ENCODE measurements at places on chromosomes 2 and 18.

GRCh38 chr2:172680436-172681068 lies 55.1 kb upstream of the RAPGEF4 start:
- DNase-seq = no peak

DNA sequence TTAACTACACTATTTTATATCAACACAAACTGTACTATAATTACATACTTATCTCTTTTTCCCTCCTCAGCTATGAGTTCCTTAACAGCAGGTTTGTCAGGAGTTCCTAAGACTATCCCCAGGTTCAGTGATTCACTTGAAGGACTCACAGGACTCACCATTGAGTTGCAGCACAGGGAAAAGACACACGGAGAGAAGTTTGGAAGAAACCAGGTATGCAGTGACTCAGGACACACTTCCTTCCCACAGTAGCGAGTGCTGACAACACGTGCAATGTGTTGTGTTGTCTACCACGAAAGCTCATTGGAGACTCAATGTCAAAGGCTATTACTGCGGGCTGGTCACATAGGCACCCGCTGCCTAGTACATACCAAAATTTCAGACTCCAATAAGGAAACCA lies 32.0 kb downstream of the MGAT4A start:
- DNase-seq = no peak

- no peak for DNase-seq
Observed at GRCh38 chr2:214379227-214379626, 31.6 kb upstream of the VWC2L start.

DNA sequence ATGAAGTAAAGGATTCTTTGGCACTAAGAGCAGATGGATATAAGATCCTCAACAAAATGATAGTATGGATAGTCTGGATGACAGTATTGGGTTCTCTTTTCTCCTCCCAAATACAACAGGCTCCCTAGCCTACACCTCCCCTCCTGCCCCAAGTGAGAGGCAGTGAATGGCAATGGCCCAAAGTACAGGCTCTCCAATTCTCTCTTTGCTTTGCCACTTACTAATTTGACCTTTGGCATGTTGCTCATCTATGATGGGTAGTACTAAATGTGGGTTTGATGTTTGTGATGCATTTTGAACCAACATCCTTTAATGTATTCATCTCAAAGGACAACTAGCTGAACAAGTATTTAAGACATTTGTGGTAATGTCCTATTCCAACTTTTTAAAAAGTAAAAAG lies 65.9 kb downstream of the EIF5B start:
- no peak for DNase-seq

- DNase-seq = no peak
Observed at GRCh38 chr18:7575465-7576028, 8.4 kb downstream of the PTPRM start.

DNA sequence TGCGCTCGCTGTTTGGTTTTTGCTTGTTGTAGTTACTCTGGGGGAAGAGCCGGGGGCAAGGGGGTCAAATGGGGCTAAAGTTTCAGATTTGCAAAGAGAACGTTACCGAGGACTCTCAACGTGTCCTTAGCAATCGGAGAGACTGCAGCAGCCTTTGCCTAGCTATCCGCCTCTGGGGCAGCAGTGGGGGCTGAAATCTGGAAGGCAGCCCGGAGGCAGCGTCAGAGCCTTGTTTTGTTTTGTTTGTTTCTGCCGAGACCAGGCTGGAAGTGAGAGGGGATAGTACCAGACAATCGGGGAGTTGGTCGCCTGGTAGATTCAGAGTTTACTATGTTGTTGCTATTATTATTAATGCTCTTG lies 1.2 kb downstream of the CDH20 start:
- DNase-seq = no peak

- DNase-seq = no peak
Observed at GRCh38 chr2:29518646-29519337, 402.6 kb downstream of the ALK start.

GRCh38 chr2:203690441-203691047 lies 15.9 kb upstream of the CD28 start:
- DNase-seq = no peak

DNA sequence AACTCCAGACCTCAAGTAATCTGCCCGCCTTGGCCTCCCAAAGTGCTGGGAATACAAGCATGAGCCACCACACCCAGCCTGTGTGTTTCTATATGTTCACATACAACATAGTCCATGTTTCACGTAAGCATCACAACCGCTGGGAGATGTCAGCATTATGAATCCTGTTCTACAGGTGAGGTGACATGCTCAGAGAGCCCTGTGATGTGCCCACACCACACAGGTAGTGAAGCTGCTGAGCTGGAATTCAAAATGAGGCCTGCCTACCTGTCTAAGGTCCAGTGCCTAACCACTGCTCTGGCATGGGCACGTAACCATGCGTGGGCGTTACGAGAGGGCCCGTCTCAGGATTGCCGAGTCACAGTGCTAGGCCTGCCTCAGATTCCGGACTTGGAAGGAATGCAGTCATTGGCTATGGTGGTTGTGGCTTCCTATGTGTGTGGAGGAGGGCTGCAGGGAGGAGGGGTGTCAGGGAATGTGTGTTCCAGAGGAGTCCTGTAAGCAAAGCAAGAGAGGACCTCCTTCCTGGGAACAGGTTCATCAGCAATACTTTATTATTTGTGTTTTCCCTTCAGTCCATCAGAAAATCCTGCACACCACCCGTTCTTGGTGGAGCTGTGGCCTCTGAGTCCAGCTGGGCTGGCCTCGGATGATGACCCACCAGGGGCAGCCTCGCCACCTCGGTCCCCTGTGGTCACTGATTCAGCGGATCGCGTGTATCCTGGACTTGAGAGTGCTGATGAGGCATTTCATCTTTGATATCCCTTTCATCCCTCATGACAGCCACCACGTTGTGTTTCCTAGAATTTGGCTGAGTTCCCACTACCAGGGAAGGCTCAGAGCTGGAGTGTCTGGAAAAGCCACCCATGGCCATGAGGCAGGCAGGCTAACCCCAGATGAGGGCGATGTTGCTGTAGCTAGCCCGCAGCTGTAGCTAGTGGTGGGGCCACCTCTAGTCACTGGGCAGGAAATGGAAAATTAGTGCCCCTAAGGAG lies 31.1 kb downstream of the HK2 start:
- no peak for DNase-seq

DNA sequence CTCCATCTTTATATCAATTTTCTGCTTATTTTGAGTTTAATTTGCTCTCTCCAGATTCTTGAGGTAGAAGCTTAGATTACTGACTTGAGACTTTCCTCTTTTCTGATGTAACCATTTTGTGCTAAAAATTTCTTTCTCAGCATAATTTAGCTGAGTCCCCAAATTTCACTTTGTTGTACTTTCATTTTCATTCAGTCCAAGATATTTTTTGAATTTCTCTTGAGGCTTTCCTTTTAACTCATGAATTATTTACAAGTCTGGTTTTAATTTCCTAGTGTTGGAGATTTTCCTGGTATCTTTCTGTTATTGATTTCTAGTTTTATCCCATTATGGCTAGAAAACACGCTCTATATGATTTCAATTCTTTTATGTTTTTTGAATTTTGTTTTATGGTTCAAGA lies 144.7 kb upstream of the PGAP1 start:
- no peak for DNase-seq

GRCh38 chr2:43318791-43319190 lies 92.4 kb upstream of the ZFP36L2 start:
- no peak for DNase-seq

GRCh38 chr18:47187721-47188120 lies 11.6 kb upstream of the IER3IP1 start:
- no peak for DNase-seq

DNA sequence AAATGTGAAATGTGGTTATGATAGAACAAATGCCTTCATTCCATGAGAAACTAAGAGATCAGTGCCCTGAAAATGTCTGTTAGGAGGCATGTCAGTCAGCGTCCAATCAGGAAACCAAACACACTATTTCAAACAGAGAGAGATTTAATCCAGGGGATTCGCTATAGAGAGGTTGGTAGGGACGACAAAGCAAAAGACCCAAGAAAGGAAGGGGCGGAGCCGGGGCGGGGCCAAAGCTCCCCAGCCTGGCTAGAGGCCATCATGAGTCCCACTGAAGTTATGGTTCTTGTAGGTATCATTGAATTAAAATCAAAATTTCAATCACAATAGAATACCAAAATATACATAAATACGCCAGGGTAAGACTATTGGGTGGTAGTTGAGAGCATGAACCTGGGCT lies 32.9 kb upstream of the RNF149 start:
- no peak for DNase-seq

DNA sequence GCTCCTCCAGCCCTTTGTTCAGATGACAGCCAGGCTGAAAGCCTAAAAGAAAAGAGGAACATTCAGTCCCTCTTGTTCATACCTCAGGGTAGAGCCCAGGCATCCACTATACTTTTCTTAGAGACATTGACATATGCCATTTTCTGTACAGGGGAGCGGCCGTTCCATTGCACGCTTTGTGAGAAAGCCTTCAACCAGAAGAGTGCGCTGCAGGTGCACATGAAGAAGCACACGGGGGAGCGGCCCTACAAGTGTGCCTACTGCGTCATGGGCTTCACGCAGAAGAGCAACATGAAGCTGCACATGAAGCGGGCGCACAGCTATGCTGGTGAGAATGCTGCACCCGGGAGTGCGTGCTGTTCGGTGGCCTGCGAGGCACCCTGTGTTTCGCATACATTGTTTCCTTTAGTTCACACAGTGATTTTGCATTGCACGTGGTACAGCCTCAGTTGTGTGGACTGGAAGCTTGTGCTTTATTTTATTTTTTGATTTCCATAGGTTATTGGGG lies 138.2 kb downstream of the ZNF236 start:
- no peak for DNase-seq

DNA sequence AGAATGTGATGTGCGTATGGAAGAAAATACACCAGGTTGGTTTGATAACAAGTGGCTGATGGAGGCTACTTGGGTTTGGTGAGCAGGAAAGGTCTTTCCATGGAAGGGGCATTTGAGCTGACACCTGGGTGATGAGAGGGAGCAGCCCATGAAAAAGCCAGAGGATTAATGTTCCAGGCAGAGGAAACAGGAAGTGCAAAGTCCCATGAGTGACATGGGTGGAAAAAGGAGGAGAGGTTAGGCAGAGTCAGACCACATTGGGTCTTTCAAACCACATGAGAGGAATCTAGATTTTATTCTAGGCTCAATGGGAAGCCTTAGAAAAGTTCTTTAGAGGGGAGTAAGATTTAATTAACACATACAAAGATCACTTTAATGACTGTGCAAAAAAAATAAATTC lies 195.7 kb downstream of the LRATD1 start:
- DNase-seq = no peak

- DNase-seq = no peak
Observed at GRCh38 chr2:152432206-152432653, 97.3 kb downstream of the FMNL2 start.

GRCh38 chr2:223465793-223466192 lies 136.4 kb downstream of the SCG2 start:
- no peak for DNase-seq

DNA sequence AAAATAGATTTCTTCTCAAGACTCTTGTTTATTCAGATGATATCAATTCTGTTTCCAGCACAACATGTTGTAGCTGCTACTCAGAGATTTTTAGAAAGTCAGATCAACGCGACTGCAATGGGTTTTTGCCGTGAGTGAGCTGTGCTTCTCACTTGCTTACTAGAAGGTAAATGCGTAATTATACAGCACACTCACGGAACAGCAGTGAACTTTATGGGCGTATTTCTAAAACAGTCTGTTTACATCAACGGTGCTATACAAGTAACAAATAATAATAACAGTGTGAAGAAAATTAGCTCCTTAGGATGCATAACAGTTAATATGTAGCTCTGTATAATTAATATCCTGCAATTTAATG lies 533.6 kb downstream of the RNF144A start:
- no peak for DNase-seq

DNA sequence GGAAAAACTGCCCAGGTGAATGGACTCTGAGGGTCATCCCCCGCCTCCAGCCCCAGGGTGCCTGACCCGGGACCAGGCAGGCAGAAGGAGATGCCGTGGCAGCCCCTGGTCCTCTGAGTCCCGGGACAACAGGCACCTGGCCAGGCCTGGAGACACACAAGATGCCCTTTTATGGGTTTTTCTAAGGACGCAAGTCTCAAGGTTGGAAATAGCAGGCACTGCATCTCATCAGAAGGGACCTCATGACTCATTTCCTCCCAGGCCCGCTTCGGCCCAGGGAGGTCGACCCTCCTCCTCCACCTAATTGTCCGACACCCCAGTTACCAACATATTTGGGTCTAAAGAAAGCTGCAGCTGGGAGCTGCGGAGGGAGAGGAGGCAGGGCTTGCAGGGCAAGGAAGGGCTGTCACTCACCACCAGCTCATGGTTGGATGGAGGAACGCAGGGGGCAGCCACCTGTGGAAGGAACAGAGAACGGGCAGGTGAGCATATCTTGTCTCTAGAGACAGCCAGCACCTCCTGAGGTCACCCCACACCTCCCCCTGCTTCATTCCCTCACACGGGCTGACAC lies 82.9 kb downstream of the TNS1 start:
- no peak for DNase-seq

- no peak for DNase-seq
Observed at GRCh38 chr2:175404839-175405238, 223.3 kb upstream of the ATP5MC3 start.

- DNase-seq = peak; percentile 26
Observed at GRCh38 chr2:46062637-46063412, 234.4 kb upstream of the EPAS1 start.

DNA sequence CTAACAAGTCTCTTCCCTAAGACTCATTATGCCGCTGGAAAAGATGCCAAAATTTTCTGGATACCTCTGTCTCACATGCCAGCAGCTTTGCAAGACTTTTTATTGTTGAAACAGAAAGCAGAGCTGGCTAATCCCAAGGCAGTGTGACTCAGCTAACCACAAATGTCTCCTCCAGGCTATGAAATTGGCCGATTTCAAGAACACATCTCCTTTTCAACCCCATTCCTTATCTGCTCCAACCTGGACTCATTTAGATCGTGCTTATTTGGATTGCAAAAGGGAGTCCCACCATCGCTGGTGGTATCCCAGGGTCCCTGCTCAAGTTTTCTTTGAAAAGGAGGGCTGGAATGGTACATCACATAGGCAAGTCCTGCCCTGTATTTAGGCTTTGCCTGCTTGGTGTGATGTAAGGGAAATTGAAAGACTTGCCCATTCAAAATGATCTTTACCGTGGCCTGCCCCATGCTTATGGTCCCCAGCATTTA lies 26.3 kb downstream of the DHRS9 start:
- DNase-seq = no peak

DNA sequence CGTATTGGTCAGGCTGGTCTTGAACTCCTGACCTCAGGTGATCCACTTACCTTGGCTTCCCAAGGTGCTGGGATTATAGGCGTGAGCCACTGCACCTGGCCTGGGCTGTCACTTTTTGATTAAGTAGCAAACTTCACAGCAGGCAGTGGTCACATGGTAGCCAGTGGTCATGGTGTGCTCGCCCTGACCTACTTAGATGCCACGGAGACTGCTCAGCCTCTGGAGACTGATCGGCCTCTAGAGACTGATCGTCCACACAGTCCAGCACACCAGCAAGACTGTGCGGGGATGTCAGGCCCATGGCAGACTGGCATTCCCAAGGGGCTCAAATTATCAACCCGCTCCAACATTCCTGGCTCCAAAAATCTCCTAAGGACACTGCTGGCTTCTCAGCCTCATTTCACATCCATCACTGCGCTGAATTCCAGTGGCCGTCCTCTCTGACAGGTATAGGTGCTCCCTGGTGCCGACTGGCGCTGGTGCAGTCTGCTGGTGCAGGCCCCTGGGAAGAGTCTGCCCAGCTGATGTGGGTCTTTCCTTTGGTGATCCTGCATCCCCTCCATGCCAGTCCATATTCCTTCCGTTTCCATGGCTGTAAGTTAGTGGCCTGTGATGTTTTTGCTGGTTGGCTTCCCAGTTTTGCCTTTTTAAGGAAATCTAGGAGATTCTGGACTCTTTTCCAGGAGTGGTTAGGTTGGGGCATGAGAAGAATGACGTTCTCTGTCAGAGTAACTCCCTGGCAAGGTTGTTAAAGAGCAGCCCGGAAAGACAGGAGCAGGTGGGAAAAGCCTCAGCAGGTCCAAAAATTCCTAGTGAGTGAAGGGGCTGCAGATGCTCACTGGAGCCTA lies 374.5 kb upstream of the HS6ST1 start:
- no peak for DNase-seq

Data from stimulated activated CD4-positive, alpha-beta T cell treated with anti-CD3 and anti-CD28 coated beads, TNF-alpha, amount 100 ng/mL, for 4 hours (primary cell).